ENCODE measurements at places on chromosomes 16 and 17.
A peak's percentile ranks its signal among the peaks of the same experiment; 100 is the strongest.

DNA sequence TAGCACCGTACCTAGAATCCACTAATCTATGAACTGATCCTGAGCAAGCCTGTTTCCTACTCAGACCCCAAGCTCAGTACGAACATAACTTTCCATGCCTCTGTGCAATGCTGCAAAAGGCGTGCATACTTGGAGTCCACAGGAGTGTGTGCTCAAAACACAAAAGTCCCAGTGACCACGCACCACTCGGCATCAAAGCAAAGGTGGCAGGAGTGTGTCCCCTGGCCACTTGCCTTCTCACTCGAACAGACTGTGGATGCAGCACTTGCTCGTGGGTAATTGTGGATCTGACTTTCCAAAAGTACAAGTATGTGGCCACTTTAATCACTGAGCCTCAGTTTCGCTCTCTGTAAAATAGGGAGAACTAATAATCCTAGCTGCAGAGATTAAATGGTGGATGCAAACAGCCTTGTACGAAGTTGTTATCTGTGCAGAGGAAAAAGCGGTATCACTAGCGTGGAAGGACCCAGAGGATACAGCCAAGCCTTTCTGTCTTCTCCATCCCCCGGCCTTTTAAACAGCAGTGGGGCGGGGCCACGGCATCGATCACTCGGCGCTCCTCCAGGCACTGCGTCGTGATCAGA is 311 bp upstream of the KDM8 start:
- no peak for DNase-seq

- no peak for DNase-seq
Measured at GRCh38 chr16:11596572-11597226, 10.0 kb upstream of the LITAF start.

GRCh38 chr17:65185668-65186382 is 48.7 kb downstream of the RGS9 start:
- DNase-seq: no peak

DNA sequence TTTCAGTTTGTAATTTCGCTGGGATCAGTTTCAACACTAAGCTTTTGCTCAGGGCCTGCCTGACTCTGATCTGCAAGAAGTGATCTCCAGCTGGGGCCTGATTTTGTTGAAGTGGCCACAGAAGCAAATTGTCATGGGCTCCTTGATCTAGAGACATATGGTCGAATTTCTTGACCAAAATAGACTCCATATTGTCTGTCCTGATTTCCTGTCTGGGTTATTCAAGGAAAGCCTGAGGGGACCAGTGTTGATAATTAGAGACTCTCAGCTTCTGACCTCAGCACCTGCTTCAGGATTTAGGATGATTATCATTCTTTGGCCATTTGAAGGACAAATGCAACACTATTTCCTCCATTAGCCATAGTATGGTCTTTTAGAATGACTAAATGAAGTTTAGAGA is 48.9 kb upstream of the MSI2 start:
- DNase-seq: no peak

- DNase-seq: no peak
Measured at GRCh38 chr17:79079421-79080200, 5.0 kb downstream of the ENGASE start.

- no peak for DNase-seq
Measured at GRCh38 chr17:18920911-18921441, 31.0 kb upstream of the SLC5A10 start.

DNA sequence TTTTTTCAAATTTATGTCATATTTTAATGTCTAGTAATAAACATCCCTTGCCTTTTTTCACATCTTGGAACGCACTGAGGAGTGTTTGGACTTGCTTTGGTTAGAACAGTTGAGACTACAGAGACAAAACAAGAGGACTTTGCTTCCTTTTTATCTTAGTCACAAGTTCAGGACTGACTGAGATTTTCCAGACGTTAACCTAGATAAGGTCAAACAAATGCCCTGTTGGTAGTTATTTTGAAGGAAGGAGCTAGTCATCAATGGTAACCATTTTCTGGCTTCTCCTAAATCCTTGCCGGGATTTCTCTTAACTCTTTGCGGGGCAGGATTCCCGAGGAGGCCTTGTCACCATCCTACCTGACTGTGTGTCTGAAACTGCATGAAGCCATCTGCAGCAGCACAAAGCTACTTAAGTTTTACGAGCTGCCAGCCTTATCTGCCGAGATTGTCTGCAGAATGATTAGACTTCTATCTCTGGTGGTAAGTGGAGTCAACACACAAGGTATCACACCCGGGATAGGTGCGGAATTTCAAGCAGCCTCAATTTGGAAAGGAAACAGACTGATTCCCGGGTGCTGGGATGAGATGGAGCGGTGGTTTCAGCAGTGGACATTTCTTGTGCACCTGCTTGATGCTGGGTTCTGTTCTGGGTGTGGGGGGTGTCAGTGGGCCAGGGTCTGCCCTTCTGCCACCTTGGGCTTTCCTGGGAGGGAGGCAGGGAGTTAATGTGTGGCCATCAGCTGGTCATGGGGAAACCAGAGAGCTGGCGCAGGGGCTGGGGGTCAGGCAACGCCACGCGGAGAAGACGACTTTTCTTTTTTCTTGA is 48.3 kb downstream of the RNF213 start:
- DNase-seq: no peak

DNA sequence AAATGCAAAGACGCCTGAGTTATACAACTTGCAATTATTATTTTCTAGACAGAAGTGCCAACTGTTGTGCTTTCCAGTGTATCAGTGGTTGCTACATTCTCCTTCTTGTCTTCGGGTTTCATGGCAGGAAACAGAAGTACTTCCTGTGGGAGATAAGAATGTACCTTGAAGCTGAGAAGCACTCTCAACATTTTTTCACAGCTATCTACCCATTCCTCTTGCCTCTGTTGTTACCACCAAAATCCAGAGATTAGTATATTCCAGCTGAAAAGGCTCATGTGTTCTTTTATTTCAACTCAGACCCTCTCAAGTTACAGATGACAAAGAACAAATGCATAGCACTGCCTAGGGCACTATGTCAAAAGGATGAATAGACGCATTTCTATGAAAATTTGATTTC is 4.8 kb upstream of the ADAT1 start:
- DNase-seq: no peak

GRCh38 chr17:31273516-31273915 is 23.5 kb downstream of the OMG start:
- DNase-seq: no peak

GRCh38 chr17:79212149-79213087 is 137.8 kb downstream of the ENGASE start:
- no peak for DNase-seq

DNA sequence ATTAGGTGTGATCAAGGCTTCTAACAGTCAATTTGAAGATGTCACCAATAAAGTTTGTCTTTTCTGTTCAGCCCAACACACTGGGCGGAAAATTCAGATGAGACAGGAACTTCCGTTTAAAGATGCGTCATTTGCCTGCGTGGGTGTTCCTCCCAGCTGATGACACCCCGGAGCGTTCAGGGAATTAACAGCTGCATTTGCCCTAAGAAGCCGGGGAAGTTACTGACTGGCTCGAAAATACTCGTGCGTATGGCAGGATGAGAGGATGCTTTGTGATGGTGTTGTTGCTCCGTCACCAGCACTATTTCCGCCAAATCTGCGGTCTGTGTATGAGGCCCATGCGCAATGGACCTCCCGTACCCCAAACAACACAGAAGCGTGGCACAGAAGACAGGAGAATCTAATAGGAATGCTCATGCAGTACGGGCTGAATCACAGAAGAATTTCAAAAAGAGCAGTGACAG is 11.9 kb upstream of the PVALEF start:
- no peak for DNase-seq

GRCh38 chr17:896953-897661 is 82.5 kb downstream of the NXN start:
- DNase-seq: no peak

DNA sequence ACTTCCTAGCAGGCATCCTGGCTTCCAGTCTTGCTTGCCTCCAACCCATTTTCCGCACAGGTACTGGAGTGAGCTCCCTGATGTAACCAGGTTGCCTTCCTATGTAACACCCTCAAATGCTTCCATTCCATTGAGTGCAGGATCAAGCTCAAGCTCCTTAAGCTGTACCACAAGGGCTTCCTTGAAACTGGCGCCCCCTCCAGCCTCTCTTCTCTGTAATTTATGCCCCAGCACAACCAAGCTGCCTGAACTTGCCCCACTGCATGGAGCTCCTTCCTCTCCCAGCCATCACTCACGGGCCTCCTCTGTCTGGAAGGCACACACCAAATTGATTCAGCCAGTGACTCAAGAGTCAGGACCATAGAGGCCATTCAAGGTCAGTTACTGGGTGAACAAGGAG is 234.8 kb upstream of the RPL38 start:
- no peak for DNase-seq

DNA sequence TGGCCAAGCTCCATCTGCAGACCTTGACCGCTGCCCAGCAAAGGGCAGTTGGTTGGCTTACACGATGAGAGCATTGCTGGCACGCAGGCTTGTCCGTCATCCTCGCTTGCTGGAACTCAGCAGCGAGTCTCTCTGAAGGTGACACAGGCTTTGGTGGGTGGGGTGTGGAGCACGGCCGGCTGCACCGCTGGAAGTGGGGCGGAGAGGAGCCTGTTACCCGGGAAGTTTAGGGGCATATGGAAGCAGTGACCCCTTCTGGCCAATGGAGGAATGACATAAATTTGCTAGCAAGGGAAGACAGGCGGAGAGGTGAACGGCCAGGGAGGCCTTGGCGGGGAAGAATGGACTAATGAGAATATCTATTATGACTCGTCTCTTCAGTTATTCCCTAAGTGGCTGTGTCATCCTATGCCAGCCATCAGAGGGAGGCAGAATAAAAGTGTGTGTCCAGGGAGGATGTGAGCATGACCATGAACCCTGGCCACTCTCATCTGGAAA is 65.9 kb upstream of the SDK2 start:
- peak; percentile 63 for DNase-seq

GRCh38 chr17:81129289-81129688 is 36.0 kb upstream of the PVALEF start:
- no peak for DNase-seq

DNA sequence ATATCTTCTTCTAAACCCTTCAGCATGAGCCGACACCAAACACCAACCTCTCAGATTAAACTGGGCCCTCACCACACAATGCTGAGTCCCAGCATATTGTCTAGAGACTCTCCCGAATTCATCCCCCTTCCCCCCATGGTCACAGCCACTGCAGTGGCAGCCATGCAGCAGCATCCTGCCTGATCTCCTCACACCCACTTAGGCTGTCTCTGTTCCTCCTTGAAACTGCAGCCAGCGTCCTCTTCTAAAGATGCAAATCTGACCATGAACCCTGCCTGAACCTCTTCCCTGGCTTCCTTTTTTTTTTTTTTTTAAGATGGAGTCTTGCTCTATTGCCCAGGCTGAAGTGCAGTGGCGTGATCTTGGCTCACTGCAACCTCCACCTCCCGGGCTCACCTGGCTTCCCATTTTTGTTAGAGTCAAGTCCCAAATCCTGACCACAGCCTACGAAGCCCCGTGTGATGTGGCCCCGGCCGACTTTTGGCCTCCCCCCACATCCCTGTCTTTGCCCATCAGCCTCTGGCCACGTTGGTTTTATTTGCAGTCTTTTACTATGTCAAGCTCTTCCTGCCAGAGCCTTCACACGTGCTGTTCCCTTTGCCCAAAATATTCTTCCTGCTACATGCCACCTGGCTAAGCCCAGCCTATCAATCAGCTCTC is 2.8 kb downstream of the FA2H start:
- no peak for DNase-seq

DNA sequence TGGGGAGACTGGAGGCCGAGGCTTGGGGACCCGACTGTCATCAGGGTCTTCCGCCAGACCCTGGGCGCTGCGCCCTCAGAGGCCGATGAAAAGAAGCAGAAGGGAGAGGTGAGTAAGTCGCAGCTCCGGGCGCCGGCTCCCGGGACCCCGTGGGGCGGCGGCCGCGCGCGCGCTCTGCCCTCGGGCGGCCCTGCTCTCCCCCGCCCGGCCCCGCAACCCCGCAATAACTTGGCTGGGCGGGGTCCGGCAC is 392 bp upstream of the ABHD15 start:
- DNase-seq: no peak

GRCh38 chr16:46618516-46618915 is 2.7 kb downstream of the SHCBP1 start:
- DNase-seq: no peak

- no peak for DNase-seq
Measured at GRCh38 chr16:3511286-3512180, 10.7 kb downstream of the CLUAP1 start.

DNA sequence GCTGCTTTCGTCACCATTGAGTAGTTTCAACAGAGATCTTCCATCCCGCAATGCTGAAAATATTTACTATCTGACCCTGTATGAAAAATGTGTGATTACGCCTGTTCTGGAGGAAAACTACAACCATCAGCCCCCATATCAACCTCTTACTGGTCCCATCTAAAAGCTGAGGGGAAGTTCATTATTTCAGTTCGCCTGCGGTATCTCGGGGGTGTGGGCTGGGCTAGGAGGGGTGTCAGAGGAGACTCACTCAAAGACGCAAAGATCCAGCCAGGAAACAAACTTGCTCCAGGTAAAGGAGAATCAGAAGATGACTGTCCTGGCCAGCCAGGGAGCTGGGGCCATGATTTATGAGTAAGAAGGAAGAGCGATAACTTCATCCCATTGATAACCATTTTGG is 13.7 kb downstream of the CACNG1 start:
- DNase-seq: no peak

GRCh38 chr16:830871-831570 is 30.5 kb upstream of the GNG13 start:
- DNase-seq: no peak

- DNase-seq: no peak
Measured at GRCh38 chr17:80446645-80447405, 29.6 kb downstream of the NPTX1 start.

- DNase-seq: no peak
Measured at GRCh38 chr17:12136646-12137045, 116.0 kb downstream of the MAP2K4 start.

GRCh38 chr16:4257646-4258556 is 14.9 kb downstream of the TFAP4 start:
- no peak for DNase-seq

DNA sequence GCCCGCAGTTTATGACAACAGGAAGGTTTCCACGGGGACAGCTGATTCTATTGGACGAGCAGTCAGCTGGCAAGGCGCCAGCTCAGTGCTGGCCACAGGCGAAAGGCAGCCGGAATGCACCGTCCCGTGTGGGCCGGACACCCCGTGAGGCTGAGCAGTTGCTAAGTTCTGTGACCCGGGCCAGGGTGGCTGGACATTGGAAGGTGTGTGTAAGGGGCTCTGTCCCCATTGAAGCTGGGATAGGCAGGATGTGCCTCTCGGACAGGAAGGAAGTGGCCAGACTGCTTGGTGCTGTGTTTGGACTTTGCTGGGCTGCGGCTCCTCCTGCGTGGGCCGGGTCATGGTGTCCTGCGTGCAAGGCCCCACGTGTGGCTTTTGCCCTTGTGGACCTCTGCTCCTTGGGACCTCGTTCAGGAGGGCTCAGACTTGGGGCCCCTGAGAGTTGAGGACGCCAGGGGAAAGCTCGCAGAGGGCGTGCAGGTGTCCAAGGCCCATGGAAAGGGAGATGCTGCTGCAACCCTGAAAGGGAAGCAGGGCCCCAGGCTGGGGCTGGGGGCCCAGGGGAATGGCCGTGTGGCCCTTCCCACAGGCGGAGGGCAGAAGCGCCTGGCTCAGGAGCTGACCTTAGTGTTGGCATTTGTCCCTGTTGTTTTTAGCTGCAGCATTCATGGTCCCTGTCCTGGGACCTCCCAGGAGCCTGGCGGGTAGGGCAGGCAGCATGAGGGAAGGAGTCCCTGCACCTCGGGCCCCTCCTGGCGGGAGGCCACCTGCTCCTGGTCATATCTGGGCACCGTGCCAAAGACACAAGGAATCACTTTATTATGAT is 10.0 kb downstream of the BAIAP2 start:
- DNase-seq: no peak
